ENCODE measurements at places on chromosomes 16 and 17.

DNA sequence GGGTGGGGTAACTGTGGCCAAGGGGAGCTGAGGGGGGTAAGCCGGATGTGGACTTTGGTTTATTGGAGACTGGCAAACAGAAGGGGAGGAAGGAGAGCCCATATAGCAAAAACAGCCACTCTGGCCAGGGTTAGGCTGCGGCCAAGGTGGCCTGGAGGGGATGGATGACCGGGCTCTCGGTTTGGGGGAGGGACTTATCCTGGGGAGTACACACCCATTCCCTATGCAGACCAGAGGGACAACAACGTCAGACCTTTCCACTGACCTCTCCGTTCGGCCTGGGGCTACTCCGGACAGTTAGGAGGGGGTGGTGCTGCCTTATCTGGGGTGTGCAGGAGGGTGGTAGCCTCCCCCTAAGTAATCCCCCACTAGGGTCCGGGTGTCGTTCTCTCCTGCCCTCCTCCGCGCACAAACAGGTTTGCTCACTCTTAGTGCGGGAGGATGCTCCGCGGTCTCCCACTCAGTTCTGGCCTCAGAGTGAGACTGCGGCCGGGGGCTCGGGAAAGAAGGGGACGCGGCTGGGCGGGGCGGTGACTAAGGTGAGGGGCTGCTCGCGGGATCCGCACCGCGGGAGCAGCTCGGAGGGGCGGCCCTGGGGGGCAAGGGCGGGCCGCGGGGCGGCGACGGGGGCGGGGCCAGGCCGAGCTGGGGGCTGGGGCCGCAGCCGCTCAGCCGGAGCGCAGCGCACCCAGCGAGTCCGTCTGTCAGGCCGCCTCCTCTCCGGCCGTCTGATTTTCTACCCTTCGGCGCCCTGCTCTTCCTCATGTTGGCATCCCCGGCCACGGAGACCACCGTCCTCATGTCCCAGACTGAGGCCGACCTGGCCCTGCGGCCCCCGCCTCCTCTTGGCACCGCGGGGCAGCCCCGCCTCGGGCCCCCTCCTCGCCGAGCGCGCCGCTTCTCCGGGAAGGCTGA, at the start of gene WNK4:
Gene WNK4 (plus strand): TSS at position 675 of the 915 bp plus-strand sequence. CDS start 89 bp downstream, at position 764.
- DNase-seq, result no peak

- DNase-seq, result peak; percentile 84
Observed at GRCh38 chr16:67667817-67668494, 1.3 kb downstream of the C16orf86 start.

DNA sequence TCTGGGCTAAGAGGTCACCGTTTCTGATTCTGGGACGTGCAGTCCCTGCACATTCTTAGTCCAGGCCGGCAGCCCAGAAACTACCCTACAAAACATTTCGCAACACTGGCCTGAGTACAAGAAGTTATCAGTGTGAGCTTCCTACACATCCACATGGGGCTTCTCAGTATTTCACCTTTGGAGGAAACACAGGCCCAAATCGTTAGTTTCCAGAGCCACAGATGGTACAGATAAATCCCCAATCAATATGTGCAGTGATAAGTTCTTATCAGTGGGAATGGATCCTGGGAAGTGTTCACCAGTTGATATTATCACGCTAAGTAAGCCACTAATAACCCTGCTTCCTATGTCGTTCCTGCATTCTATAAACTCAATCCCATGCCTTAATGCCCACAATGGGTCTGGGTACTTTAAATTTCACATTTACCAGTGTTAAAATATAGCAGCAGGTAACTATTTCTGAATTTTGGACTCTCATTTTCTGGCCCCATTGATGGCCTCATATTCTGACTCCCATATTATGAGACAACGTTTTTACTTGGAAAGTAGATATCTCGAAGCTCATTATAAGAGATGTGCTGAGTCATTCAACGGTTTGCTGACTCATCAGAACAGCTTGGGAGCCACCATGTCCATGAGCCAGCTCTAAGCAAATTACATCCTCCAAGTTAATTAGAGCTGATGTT, 370.2 kb upstream of the MAF start:
- no peak for DNase-seq

DNA sequence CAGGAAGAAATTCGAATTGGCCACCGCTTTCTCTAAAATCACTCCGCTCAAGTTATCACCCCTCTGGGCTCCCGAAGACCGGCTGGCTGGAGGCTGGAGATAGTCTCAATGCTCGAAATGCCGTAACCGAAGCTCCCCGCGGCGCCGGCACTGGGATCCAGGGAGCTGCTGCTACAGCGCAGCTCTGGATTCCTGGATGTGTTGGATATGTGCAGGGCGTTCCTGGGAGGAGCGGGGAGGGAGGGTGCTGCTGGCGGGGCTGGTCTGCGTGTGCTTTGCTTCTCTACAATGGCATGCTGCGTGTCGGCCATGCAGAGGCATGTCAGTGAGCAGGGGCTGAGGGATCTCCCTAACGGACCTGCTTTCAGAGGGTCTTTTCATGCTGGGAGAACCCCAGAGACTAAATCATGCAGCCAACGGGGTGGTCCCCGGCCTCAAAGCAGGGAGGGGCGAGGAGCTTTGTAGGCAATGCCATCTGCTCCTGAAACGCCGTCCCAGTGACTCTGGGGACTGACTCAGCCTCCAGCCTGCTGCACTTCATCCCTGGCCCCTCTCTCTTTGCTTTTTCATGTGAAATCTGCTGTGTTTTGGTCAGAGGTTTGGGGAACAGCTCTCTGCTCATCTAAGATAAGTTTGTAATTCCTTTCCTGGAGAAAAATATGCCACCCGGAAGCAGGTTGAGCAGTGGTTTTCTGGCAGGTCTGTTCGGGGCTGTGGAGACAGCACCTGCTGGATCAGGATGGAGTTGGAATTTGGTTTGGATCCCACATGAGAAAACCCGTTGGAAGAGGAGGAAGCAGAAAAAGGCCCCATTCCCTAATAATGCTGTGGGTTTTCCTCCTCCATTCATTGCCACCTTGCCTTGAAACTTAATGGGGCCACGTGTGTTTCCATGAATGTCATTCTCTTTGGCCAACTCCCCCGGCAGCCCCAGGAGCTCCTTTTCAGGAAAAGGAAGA, 311.4 kb downstream of the SEC14L1 start:
- no peak for DNase-seq

DNA sequence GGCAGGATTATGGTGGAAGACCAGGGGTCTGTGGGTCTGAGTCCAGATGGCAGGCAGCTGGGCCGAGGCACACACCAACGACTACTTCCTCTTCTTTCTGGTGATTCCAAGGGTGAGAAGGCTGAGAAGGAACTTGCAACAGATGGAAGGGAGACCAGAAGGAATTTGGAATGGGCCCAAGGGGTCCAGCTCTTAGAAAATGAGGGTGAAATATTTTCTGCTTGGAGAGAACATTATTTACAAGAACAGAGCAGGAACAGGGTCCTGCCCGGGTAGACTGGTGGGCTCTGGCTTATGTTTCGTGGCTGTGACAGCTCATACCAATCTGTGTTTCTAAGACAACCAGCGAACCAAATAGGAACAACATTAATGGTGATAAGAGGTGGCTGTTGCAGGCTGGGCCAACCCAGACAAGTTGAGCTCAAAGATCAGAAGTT, 36.6 kb downstream of the CCDC42 start:
- no peak for DNase-seq

- DNase-seq, result no peak
Observed at GRCh38 chr17:81034168-81034777, 678 bp upstream of the BAIAP2 start.

DNA sequence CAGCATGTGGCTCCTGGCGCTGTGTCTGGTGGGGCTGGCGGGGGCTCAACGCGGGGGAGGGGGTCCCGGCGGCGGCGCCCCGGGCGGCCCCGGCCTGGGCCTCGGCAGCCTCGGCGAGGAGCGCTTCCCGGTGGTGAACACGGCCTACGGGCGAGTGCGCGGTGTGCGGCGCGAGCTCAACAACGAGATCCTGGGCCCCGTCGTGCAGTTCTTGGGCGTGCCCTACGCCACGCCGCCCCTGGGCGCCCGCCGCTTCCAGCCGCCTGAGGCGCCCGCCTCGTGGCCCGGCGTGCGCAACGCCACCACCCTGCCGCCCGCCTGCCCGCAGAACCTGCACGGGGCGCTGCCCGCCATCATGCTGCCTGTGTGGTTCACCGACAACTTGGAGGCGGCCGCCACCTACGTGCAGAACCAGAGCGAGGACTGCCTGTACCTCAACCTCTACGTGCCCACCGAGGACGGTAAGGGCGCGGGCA, 645 bp downstream of the NLGN2 start:
- DNase-seq, result peak; percentile 44

DNA sequence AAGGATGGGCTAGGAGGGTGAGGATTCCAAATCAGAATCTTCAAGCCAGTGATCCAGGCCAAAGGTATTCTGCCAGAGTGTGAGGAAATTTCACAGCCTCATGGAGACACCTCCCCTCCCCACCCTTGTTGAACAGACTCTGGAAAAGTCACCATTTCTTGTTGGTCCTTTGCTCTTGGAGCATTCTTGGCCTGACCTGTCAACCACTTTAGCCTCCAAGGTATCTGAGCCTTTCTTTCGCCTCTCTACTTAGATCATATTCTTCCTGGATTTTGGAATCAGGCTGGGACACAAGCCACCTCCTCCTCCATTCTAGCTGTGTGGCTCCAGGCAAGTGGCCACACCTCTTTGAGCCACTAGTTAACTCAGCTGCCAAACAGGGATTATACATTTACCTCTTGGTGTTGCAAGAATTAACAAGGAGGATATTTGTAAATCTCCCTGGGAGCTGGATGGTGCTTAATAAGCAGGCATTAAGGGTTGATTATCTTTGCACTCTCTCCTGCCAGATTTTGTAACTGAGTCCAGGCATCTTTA, 193.5 kb downstream of the WWOX start:
- DNase-seq, result no peak

DNA sequence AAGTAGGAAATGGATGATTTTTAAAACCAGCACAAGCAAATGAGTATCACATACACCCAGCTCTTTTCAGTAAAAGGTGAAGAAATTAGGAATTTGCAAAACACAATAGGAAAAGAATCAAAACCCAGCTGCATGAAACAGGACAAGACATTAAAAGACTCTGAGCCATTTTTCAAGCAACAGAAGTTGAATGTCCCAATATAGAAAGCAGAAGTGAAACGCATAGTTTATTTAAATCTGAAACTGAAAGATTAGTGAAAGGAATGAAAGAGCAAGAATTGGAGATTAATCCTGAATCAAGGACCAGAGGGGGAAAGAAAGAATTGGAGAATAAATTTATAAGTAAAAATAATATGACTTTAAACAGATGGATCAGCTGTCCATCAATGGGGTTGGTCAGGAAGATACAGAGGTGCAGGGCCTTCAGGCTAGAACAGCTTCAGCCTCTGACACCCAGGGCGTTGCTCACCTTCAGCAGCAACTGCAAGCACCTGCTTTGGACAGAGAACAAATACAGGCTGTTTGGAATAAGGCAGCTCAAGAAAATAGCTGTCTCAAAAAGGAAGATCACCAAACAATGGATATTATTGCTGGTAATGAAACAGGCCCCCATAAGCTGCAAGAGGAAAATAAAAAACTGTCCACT, 3.9 kb upstream of the ARHGAP17 start:
- DNase-seq, result no peak

- DNase-seq, result no peak
Observed at GRCh38 chr17:68560966-68561720, 40.0 kb downstream of the FAM20A start.

DNA sequence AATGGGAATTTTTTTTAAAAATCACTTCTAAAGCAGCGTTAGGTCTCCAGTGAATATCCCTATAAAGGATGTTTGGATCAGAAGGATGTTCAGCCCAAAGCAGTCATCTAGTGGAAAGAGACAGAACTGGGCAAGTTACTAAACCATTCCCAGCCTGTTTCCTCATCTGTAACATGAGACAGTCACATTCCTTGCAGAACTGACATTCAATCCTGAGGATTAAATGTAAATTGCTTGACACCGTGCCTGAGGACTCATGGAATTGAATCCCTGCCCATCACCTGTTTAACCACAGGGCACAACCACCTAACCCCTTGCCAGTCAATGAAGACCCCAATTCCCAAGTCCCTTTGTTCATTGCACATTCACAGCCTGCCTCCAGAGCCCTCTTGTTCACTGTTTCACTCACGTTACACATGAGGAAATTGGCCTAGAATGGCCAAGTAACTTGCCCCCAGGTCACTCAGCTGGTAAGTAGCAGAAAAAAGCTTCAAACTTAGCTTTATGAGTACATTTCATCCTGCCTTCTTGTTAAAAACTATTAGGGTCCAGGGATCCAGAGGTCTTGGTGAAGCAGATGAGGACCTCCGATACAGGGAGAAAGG, 1.4 kb downstream of the CMTM2 start:
- no peak for DNase-seq

DNA sequence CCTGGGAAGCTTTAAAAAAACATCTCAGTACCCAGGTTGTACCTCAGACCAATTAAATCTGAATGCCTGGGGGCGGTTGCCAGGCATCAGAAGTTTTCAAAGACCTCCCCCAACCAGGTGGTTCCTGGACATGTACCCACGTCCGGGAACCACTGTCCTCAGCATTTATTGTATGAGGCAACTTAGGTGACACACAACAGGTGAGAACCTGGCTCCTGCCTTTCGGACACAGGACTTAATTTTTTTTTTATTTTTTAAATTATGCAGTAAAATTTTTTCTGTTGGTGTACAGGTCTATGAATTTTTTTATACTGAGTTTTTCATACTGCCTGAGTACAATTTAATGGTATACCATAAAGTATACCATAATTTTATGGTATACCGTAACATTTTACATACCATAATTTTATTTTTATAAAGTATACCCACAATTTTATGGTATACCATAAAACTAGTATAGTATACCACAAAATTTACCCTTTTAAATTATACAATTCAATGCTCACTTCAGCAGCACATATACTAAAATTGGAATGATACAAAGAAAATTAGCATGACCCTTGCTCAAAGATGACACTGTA, 38.7 kb upstream of the DHX8 start:
- no peak for DNase-seq

DNA sequence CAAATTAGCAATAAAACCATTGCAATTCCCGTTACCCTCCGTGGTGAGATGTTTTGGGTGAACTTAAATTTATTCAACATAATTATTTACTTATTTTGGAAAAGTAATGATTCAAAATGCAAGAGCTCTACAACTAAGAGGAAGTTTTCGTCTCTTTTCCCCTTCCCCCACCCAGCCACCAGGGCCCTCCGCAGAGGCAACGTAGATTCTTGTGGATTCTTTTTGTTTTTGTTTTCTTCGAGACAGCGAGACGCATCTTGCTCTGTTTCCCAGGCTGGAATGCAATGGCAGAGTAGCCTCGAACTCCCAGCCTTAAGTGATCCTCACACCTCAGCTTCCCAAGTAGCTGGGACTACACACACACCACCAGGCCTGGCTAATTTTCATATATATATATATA, 19.2 kb downstream of the CCDC40 start:
- DNase-seq, result no peak

GRCh38 chr16:14325502-14326401, 254.6 kb downstream of the MRTFB start:
- DNase-seq, result no peak

GRCh38 chr16:71262391-71262790, 26.8 kb downstream of the CMTR2 start:
- DNase-seq, result no peak

Measured in activated naive CD4-positive, alpha-beta T cell treated with anti-CD3 and anti-CD28 coated beads, Interleukin-2, amount 50 U/mL, for 16 hours (primary cell).